ENCODE measurements at places on chromosomes 2 and 18. TPM values are rescaled to one million over a fixed set of nuclear protein-coding genes. Genes with fewer than 3 reads are reported as not detected.

The KCNE4 gene
- 0.71 TPM for total RNA-seq

The GALNT13 gene
- total RNA-seq: 0.28 TPM

The FTCDNL1 gene
- total RNA-seq: 0.94 TPM

The CGREF1 gene
- 0.57 TPM for total RNA-seq

DNA sequence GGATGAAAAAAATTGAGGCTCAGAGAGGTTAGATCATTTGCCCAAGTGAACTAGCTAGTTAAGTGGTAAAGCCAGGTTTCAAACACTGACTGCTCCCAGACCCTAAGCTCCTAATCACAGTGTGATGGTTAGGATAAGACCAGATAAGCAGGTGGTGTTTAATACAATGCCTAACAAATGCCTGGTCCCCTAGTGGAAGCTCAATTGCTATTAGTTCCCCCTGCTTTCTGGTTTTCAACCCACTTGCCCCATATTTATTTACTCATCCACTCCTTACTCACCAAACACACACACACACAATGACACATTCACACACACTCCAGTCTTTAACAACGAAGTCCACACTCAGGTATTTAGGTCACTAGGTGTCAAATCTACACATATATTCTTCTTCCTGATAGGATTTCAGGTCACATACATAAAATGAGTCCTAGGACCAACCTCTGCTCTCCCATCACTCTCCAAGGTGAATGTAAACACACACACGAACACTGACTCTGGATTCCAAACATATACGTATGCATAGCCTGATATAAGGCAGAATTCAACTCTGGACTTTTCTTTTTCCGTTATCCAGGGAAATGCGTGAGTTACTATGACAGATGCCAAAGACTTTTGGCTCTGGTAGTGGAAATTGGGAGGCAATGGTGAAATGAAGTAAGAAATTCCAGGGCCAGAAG lies 73.6 kb upstream of the TSPYL6 start:
- H3K36me3 ChIP-seq: no peaks in the 10 kb centered on the region
- no peak overlapping the region for H3K4me3 ChIP-seq
- H3K27me3 ChIP-seq: peaks cover 2% of the 10 kb centered on the region
- H3K27ac ChIP-seq: peak overlapping the region; percentile 10
- peaks cover 16% of the 10 kb centered on the region for H3K4me1 ChIP-seq
- DNase-seq: no peak

- DNase-seq: no peak
- no peaks in the 10 kb centered on the region for H3K4me1 ChIP-seq
- no peaks in the 10 kb centered on the region for H3K36me3 ChIP-seq
- no peak overlapping the region for H3K4me3 ChIP-seq
These were observed 15.0 kb upstream of the KLF7 start for GRCh38 chr2:207180741-207181140.

- no peak for DNase-seq
- no peaks in the 10 kb centered on the region for H3K27me3 ChIP-seq
- H3K27ac ChIP-seq: no peak overlapping the region
- no peaks in the 10 kb centered on the region for H3K4me1 ChIP-seq
- H3K36me3 ChIP-seq: no peaks in the 10 kb centered on the region
These were observed 1321.6 kb upstream of the ACVR2A start for GRCh38 chr2:146523196-146523595.

DNA sequence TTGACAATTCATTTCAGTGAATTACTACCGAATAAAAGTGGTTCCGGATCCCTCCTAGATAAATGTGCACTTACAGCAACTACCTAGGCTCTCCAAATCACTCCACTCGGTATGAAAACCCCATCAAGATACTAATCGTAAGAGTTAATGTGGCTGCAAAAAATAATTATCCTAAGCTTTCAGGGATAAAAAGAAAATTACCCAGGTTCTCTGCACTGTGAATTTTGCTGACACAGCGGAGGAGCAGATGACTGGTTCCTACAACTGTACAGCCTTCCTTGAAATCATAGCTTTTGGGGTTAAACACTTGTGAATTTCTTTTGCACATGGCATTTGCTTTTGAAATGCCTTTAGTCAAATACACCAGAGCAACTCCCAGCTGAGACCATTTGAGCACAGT lies 104.7 kb downstream of the CD226 start:
- H3K36me3 ChIP-seq: no peaks in the 10 kb centered on the region
- H3K27ac ChIP-seq: no peak overlapping the region
- no peak overlapping the region for H3K4me3 ChIP-seq
- no peak for DNase-seq
- H3K4me1 ChIP-seq: no peaks in the 10 kb centered on the region

DNA sequence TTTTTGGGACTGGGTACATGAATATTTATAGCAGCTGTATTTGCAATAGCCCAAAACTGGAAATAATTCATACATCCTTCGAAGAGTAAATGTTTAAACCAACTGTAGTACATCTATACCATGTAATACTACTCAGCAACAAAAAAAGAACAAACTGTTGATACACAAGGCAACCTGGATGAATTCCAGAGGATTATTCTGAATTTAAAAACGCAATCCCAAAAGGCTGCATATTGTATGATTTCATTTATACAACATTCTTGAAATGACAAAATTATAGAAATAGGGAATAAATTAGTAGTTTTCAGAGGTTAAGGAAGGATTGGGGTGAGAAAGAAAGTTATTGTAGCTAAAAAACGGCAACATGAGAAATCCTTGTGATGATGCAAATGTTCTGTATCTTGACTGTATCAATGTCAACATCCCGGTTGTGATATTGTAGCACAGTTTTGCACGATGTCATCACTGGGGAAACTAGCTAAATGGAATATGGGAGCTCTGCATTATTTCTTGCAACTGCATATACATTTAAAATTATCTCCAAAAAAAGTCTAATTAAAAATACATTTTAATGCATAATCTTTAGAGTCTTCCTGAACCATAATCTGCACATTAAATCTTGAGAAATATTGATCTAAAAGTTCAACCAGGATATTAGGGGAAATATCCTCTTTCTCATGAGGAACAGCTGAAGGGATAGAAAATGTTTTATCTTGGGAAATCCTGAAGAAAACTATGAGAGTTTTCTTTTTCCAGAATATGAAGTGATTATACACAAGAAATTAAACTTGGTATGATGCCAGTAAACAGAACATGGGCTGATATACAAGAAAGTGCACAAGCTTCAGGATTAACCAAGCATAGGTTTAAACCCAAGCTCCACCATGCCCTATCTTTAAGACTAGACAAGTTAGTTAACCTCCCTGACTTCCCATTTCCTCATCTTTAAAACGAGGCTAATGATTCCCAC lies 21.9 kb downstream of the EVA1A start:
- no peak overlapping the region for H3K27ac ChIP-seq
- no peaks in the 10 kb centered on the region for H3K27me3 ChIP-seq
- no peak for DNase-seq
- no peaks in the 10 kb centered on the region for H3K4me1 ChIP-seq
- H3K36me3 ChIP-seq: no peaks in the 10 kb centered on the region

DNA sequence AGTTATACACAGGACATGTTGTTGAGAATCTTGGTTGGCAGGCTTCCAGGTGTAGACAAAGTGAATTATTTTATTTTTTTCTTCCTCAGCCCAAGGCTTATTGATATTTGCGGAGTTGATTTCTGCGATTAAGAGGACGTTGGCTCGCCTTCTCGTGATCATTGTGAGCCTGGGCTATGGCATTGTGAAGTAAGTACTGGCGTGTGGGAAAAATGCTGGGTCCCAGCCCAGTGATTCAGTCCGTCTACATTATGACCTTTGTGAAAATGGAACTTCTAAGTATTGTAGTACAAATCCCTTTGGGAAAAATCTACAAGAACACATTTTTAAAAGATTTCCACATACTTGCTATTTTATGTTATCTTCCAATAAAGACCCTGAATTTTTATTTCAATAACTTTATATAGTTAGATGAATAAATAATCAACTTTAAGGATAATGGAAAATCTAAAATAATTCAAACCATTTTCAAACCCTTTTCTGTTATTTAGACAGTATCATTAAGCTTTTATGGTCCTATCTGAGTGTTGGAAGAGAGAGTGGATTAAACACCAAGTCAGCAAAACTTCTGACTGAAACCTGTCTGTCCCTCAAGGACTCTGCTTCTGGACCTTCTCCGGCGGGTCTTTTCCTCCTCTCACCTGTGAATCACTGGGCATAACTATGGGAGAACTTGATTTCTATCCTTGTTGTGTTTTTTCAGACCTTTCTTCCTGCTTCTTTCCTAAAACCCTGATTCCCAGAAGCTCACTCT lies 31.0 kb downstream of the TMEM87B start:
- no peaks in the 10 kb centered on the region for H3K4me1 ChIP-seq
- no peak overlapping the region for H3K4me3 ChIP-seq
- H3K27me3 ChIP-seq: no peaks in the 10 kb centered on the region

GRCh38 chr2:34997779-34998178 lies 1357.8 kb upstream of the CRIM1 start:
- H3K27me3 ChIP-seq: no peaks in the 10 kb centered on the region
- no peak for DNase-seq
- H3K36me3 ChIP-seq: no peaks in the 10 kb centered on the region
- H3K4me1 ChIP-seq: no peaks in the 10 kb centered on the region
- no peak overlapping the region for H3K4me3 ChIP-seq
- no peak overlapping the region for H3K27ac ChIP-seq

GRCh38 chr2:46520130-46520711 lies 40.9 kb downstream of the TMEM247 start:
- no peaks in the 10 kb centered on the region for H3K4me1 ChIP-seq
- DNase-seq: no peak
- no peak overlapping the region for H3K27ac ChIP-seq
- H3K27me3 ChIP-seq: no peaks in the 10 kb centered on the region

DNA sequence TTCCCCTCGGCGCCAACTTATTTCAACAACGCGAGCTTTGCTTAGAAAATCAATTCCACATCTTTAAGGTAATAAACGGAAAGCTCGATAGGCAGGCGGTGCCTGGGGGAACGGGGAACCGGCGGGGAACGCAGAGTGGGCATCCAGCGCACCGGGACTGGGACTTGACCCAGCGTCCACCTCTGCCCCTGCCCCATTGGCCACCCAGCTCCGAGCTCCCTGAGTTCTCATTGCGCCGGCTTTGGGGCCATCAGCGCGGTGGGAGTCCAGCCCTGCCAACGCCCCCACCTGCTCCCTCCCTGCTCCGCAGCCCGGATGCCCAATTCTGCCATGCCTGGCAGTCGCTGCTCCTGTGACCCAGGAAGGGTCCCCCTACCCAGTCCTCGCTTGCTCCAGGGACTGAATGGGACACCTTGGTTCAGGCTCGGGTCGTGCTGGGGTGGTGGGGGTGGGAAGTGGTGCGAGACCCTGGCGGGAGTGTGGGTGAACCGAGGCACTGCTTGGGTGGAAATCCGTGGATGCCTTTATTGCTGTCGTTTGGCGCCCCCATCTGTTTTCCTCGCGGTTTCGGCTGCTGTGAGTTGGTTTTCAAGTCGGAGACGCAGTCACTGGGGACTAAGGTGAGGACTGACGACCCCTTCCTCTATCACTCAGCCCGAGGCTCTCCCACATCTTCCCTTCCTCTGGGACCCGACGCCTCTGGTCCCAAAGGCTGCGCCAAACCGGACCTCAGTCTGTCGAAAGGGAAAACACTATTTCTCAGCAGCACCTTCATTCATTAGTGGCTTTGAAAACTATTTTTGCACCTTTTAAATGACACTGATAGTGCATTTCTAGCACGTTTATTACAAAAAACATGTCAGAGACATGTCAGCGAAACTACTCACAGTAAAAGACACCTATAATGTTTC lies 2.4 kb upstream of the EVX2 start:
- no peak for DNase-seq
- H3K27me3 ChIP-seq: peaks cover 99% of the 10 kb centered on the region
- H3K27ac ChIP-seq: no peak overlapping the region
- H3K4me1 ChIP-seq: no peaks in the 10 kb centered on the region

GRCh38 chr18:4130734-4131719 lies 324.1 kb downstream of the DLGAP1 start:
- no peak for DNase-seq
- H3K4me3 ChIP-seq: no peak overlapping the region
- H3K4me1 ChIP-seq: no peaks in the 10 kb centered on the region
- H3K36me3 ChIP-seq: no peaks in the 10 kb centered on the region
- H3K27me3 ChIP-seq: no peaks in the 10 kb centered on the region

DNA sequence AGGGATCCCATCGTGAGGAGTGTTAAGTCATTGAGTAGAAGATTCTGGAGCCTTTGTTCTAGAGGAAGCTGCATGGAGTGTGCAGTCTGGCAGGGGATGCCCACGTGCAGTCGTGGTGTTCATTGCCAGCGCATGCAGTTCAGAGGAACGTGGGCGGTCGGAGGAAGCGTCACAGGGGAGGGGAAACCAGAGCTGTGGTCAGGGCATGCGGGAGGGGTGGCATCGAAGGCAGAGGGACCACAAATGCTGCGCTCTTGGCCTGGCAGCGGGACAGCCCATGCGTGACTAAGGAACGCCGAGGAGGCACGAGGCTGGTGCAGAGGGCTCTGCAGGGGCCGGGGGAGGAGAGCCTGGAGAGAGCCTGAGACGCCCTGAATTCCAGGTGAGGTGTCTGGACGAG lies 141.1 kb downstream of the KLHL29 start:
- no peak overlapping the region for H3K4me3 ChIP-seq
- H3K36me3 ChIP-seq: no peaks in the 10 kb centered on the region
- H3K27me3 ChIP-seq: no peaks in the 10 kb centered on the region
- no peak overlapping the region for H3K27ac ChIP-seq

DNA sequence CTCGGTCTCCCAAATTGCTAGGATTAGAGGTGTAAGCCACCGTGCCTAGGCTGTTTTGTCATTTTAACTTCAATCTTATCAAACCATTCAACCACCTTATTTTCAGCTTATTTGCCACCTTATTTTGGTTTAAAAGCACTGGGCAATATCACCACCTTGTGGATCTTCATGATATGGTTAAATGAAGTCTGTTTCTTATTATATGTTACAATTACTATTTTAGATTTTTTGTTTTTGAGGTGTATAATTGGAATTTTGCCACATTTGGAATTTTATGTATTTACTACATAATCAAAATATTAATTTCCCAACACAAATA lies 43.8 kb upstream of the SCN9A start:
- no peak overlapping the region for H3K27ac ChIP-seq
- DNase-seq: no peak
- H3K4me3 ChIP-seq: no peak overlapping the region

DNA sequence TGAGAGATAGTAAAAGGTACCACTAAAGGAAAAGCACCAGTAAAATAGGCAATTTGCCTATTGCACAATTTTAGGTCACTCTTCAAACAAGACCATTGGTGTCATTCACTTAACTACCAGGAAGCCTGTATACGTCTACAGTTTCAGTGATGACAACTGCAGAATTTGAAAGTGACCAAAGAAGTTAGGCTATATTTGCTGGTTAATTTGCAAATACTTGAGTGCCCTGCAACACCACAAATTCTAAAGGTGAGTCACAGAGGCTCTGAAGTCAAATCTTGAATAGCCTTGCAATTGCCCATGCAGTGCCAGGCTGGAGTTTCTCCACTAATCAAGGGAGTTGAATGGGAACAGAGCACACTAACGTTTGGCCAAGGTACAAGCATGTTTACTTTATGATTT lies 128.7 kb upstream of the CCDC68 start:
- no peaks in the 10 kb centered on the region for H3K36me3 ChIP-seq
- H3K4me1 ChIP-seq: no peaks in the 10 kb centered on the region
- no peak overlapping the region for H3K27ac ChIP-seq
- H3K4me3 ChIP-seq: no peak overlapping the region
- DNase-seq: no peak

- no peaks in the 10 kb centered on the region for H3K36me3 ChIP-seq
- H3K27ac ChIP-seq: no peak overlapping the region
- no peak overlapping the region for H3K4me3 ChIP-seq
- H3K4me1 ChIP-seq: no peaks in the 10 kb centered on the region
- H3K27me3 ChIP-seq: peaks cover 3% of the 10 kb centered on the region
- DNase-seq: no peak
These were observed 309.6 kb upstream of the SKOR2 start for GRCh38 chr18:47560723-47561715.
